Stimulated activated CD8-positive, alpha-beta memory T cell treated with anti-CD3 and anti-CD28 coated beads, Interleukin-15, amount 100 ng/mL, for 24 hours (primary cell): ENCODE measurements at places on chromosomes 11 and 22.

DNA sequence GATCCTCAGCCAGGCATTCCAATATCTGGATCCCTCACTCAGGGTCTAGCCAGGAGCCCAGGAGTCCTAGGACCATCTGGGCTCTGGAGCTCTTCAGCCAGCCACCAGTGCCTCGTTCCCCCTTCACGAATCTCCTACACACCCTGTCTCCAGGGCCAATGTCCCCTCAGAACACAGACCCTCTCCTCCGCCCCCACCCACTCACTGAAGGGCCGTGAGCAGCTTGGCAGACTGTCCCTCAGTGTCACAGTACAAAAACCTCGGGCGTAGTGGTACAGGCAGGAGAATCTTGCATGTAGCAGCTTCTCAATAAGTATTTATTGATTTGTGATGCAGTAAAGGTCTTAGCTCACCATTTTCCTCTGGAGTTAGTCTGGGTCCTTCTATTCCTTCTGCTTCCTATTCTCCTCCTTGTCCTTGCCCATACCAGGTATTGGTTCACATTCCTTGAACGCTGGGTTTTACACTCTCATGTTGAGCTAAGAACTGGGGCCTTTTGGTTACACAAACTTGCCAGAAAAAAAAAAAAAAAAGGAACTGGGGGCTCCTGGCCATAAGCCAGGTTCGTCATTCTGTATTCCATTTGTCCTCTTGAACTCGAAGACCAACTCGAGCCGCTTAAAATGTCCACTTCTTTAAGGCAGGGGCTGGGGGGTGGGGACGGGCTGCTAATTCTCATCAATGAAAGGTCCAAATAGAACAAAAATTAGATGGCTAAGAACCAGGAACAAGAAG is 2.3 kb downstream of the CXCR5 start:
- DNase-seq: no peak

DNA sequence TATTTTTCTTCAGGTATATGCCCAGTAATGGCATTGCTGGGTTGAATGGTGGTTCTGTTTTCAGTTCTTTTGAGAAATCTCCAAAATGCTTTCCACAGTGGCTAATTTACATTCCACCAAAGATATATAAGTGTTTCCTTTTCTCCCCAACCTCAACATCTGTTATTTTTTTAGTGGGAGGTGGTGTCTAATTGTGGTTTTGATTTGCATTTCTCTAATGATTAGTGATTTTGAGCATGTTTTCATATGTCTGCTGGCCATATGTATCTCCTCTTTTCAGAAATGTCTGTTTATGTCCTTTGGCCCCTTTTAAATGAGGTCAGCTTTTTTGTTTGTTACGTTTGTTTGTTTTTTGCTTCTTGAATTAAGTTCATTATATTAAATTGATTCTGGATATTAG is 760.2 kb downstream of the KCNA4 start:
- DNase-seq: no peak

DNA sequence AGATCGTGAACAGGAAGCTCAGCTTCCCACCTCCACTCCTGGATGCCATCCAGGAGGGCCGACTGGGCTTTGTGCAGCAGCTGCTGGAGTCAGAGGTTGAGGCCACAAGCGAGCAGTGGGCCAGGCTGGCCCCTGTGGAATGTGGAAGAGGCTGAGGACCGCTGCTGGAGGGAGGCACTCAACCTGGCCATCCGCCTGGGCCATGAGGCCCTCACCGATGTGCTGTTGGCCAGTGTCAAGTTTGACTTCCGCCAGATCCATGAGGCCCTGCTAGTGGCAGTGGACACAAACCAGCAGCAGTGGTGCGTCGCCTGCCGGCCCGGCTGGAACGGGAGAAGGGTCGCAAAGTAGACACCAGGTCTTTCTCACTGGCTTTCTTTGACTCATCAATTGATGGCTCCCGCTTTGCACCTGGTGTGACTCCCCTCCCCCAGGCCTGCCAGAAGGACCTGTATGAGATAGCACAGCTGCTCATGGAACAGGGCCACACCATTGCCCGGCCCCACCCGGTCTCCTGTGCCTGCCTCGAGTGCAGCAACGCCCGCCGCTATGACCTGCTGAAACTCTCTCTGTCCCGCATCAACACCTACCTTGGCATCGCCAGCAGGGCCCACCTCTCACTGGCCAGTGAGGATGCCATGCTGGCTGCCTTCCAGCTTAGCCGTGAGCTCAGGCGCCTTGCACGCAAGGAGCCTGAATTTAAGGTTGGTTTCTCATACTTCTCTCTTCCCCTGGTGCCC is 24.9 kb downstream of the ART5 start:
- no peak for DNase-seq

DNA sequence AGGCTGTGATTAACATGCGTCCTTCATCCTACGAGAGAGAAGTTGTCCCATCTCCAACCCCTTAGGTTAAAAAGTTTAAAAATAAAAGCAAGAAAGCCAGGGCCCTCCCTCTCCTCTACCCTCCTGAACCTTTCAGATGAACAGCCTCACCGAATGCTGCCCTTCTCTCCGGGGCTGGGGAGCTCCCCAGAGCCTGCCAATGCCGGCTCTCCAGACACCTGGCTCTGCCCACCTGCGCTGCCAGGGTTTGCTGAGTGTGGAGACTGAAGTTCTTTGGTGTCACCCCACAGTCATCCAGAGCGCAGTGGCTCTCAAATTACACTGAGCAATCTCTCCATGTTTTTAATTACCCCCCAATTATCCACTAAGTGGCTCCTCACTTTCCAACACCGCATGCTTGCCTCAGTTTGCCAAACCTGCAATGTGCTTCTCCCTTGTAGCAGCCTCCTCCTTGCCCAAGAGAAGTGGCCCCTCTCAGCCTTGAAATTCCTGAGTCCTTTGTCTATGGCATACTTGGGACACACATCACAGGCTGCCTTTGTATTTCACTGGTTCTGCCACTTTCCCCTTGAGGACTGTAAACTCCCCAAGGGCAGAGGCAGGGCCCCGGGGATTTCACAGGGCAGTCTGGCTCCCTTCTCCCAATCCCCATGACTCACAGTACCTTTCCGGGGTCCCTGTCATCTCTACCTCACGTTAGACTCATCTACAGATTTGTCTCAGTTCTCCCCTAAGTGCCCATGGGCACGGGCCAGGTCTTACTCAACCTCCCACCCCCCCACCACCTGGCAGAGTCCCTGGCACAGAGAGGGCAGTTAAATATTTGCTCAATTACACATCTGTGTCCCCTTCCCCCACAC is 2.0 kb downstream of the MYH9 start:
- no peak for DNase-seq

- no peak for DNase-seq
Observed at GRCh38 chr22:46638601-46639431, 18.6 kb downstream of the GRAMD4 start.

GRCh38 chr11:128666397-128666796 is 27.5 kb upstream of the FLI1 start:
- no peak for DNase-seq

DNA sequence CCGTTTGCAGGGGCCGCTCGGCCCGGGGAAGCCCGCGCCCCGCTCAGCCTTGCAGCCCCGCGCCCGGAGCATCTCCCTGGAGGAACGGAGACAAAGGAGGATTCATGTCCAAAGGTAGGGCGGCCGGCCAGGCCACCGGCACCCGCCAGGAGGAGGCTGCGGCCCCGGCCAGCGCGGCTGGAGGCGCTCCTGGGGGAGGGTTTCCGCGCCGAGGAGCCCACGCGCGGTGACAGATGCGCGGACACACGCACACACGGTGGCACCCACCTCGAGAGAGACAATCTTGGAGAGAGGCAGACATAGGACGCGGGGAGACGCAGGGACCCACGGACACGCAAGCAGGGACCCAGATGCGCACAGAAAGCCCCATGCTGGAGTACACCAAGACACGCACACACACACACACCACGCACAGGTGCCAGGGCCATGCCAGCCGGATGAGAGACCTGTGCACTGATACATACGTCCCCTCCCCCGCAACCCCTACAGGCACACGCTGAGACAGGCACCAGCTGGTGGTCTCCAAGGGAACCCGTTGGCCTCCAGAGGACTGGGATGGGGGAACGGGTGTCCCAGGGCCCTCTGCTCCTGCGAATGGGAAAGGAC is 7.8 kb downstream of the SEPTIN3 start:
- DNase-seq: no peak

- DNase-seq: no peak
Observed at GRCh38 chr11:78085972-78086371, 6.3 kb upstream of the NDUFC2 start.

DNA sequence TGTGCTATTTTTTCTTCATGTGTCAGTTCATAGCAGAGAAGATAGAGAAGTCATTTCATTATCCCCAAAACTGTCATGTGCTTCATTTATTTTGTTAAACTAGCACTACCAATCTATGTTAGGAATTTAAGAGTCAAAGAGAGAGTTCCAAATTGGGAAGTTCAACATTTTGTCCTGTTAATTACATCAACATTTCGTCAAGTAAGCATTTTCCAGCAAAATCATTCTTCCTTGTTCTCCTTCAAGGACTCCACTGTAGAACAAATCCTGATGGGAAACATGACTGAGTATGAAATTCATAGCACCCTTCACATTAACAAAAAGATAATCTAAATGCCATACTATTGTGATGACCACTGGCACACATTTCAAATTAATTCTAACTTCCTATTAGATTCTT is 59.1 kb downstream of the PACSIN2 start:
- no peak for DNase-seq

- no peak for DNase-seq
Observed at GRCh38 chr11:73393011-73393380, 16.8 kb downstream of the RELT start.

- DNase-seq: no peak
Observed at GRCh38 chr11:16816358-16817270, 78.2 kb downstream of the C11orf58 start.

GRCh38 chr22:33553493-33553892 is 366.8 kb downstream of the LARGE1 start:
- no peak for DNase-seq

- no peak for DNase-seq
Observed at GRCh38 chr11:85530634-85531033, 96.5 kb downstream of the DLG2 start.

DNA sequence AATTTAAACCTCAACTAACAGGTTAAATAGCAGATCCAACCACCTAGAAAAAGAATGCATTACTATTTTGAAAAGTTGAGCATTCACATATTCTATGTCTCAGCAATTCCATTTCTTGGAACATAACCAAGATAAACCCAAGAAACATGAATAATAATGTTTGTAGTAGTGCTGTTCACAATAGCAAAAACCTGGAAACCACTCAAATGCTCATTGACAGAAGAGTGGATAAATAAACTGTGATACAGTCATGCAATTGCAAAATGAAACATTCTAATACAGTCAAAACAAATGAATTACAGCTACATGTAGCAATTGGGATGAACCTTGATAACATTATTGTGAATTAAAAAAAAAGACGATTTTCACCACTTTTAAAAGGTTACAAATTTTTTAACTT is 162.8 kb upstream of the TMEM45B start:
- DNase-seq: no peak

GRCh38 chr22:23256986-23257888 is 76.9 kb downstream of the BCR start:
- no peak for DNase-seq

DNA sequence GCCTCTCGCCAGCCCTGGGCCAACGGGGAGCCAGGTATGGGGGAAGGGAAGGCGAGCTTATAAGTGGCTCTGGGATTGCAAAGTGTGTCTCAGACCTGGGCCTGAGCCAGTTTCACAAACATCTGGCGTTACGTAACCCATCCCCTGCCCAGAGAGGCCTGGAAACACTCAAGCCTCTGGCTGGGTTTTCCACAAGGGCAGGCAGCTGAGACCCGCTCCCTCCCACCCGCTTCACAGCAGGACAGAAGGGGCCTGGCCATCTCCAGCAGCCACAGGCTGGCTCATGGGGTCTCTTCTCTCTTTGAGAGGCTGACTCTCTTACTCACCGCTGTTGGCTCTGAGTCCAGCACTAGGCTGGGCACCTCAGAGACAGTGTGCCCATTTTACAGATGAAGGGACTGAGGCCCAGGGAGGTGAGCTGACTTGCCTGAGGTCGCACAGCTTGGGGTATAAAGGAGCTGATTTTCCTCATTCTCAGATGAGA is 44.5 kb downstream of the TRIOBP start:
- no peak for DNase-seq

DNA sequence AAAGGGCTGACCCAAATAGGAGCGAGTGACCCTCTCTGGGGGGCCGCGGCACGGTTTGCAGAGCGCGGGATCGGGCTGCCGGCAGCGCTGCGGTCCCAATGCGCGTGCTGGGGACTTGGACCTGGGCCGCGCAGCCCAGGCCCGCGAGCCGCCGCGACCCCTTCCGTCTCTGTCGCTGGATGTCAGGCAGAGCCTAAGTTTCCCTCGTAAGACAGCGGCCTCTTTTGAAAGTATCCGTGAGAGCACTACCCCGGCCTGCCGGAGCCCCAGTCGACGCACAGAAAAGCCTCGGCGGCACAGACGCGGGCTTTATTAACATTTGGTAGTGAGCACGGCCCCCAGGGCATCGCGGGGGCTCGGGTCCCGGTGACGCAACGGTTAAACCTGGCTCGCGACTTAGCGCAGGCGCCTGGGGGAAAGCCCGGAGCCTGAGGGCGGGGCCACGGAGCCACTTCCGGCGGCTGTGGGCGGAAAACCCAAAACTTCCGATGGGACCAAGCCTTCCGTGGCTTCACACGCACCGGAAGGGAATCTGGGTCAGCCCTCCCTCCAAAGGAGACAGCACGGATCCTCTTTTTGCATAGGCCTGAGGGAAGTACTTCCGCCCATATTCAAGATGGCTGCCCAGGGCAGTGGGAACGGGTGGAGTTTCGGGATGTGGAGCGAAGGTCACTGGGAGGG is 14.8 kb downstream of the BAD start:
- DNase-seq: peak; percentile 92

DNA sequence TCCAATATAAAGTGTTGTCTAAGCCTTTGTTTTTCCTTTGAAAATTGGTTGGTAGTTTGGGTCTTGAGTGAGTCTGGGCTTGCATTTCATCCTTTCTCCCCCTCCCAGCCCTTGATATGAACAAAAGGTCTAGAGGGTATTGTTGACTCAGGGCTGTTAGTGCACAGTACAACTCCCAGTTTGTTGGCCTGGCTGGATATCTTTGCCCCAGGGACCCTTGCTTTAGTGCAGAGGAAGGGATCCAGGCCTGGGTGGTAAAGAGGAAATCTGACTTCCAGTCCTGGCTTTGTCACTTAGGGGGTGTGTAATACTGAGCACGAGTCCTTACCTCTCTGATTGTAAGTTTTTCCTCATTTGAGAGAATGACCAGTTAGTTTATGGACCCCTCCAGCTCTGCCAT is 330.4 kb downstream of the TMEM135 start:
- no peak for DNase-seq

DNA sequence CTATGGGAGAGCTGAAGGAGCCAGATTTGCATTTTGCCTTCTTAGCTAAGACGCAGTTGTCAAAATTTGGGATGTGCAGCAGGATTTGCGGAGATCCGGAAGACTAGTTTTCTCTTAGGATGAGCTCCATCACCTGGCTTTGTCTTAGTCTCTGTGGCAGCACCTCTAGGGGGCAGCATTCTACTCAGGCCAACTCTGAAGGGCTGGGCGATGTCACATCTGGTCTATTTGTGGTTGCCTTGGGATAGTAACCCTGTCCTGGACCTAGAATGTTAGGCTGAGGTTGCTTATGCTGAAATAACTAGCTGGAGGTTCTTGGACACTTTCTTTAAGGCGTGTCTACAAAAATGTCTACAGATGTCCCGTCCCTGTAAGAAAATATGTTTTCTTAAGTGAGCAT is 116.2 kb downstream of the FAT3 start:
- DNase-seq: no peak

GRCh38 chr11:101444164-101444563 is 139.6 kb downstream of the TRPC6 start:
- no peak for DNase-seq
